Daoy (cell line): ENCODE measurements at places on chromosomes 7 and 10. TPM values are rescaled to one million over a fixed set of nuclear protein-coding genes. Genes with fewer than 3 reads are reported as not detected.

DPYSL4 gene
- 6.7 and 7.1 TPM in 2 replicates for total RNA-seq

AZGP1 gene
- 0.29 and 0.74 TPM in 2 replicates for total RNA-seq

NUTM2E gene
- total RNA-seq = under 0.01 TPM in 1 of 2 replicates, not detected in the other

PNLIPRP1 gene
- not detected in 2 replicates for total RNA-seq

DNA sequence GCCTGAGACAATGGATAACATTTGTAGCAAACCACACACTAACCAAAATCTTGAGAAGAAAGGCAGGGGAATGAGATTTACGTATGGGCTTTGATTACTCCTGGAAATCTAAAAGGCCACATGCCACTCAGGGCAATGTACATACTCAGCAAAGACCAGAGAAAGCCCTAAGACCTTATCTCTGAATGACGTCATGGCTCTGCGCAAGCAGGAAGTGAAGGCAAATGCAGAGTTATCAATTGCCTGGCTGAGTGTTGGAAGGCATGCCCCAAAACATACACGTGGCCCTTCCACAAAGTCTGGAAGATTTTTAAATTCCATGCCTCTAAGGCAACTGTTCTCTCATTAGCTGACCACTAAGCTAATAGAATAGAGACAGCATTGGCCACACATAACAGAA is 90.9 kb upstream of the NRBF2 start:
- DNase-seq = peak; percentile 7

TAS2R4 gene
- 0.18 and 0.69 TPM in 2 replicates for total RNA-seq

DNA sequence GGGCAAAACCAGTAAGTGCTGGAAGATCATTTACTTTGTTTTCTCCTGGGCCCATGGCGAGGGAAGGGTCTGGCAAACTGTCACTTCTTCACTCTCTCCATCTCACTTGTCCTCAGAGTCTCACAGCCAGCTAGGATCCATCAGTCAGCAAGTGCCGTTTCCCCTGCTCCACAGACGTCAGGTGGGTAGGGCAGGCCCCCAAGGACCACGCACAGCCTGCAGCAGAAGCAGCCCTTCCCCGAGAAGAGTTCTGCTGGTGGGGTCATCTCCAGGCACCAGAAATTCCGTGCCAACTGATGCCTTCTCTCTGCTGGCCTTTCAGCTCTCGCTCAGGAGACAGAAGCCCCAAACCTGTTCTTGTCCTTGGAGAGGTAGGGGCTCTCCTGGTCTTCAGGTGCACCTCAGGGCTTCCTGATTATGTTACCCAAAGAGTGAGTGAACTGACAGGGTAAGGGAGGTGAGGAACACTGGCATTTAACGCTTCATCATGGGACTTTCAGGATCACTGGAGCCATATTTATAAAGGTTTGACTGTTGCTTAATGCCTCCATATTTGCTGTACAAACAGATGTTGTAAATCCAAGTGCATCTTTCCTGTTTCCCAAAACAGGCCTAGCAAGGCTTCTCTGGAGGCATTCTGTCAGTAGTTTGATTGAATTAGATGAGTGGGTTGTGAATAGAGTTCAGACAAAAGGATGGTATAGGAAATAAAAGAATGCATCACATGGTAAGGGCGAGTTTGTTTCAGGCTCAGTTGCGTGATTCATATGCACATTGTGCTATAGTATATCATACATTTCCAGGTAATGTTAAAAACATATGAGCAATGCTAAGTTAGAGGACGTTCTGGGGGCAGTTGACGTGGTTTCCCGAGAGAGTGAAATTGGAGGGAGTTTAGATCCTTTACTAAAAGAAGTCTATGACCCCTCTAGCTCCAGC is 13.7 kb upstream of the TSPAN15 start:
- DNase-seq = no peak

DNA sequence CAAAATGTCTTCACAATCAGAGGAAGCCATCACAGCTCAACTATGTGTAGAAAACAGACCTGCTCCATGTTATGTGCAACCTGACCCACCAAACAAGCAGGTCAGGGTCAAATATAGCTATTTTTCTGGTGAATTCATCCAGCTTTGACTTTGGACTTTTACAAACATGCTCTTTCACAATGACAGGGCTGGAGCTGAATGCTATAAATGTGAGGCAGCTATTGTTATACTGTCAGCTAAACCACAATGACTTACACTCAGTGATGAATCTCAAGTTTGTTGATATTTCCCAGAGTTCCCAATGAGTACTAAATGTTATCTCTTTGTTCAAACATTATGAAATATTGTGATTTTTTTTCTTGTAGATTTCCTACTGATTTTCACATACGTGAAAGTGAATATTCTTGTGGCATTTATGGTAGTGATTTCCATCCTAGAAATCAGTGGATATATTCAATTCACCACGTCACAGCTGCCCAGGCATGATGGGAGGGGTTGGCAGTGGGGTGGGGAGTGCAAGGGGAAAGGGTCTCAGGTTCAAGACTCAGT is 2.5 kb upstream of the ITIH2 start:
- DNase-seq = peak; percentile 29

GRCh38 chr7:94763268-94763667 is 107.3 kb upstream of the SGCE start:
- DNase-seq = peak; percentile 6

PARP12 gene
- total RNA-seq = 22.8 and 34.8 TPM in 2 replicates

BAMBI gene
- total RNA-seq = 31.5 and 39.2 TPM in 2 replicates

DNA sequence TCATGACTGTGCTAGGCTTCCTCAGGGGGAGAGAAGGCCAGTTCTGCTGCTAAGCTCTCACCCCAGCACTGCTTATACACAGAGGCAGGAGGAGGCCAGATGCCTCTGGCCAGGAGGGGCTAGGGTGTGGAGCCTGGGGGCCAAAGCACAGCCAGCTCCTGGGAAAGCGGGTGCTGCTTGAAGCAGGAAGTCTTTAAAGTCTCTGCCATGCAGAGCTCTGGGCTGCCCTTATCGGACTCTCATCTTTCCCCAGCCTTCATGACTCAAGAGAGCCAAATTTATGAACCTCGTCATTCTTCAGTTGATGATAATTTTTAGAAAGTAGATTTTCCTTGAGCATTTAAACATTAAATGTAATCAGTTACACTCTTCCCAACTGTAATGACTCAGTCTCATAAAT is 11.2 kb upstream of the TSPAN14 start:
- peak; percentile 33 for DNase-seq

GRCh38 chr10:33843379-33843778 is 508.9 kb upstream of the NRP1 start:
- DNase-seq = no peak

DNA sequence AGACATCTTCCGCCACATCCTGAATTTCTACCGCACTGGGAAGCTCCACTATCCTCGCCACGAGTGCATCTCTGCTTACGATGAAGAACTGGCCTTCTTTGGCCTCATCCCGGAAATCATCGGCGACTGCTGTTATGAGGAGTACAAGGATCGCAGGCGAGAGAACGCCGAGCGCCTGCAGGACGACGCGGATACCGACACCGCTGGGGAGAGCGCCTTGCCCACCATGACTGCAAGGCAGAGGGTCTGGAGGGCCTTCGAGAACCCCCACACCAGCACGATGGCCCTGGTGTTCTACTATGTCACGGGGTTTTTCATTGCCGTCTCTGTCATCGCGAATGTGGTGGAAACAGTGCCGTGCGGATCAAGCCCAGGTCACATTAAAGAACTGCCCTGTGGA is 1.9 kb downstream of the KCND2 start:
- no peak for DNase-seq

ADRA2A gene
- not detected in 2 replicates for total RNA-seq

- peak; percentile 54 for DNase-seq
These were observed 159.3 kb downstream of the ETV1 start for GRCh38 chr7:13829914-13830900.

GRB10 gene
- 66.3 and 78.2 TPM in 2 replicates for total RNA-seq

DNA sequence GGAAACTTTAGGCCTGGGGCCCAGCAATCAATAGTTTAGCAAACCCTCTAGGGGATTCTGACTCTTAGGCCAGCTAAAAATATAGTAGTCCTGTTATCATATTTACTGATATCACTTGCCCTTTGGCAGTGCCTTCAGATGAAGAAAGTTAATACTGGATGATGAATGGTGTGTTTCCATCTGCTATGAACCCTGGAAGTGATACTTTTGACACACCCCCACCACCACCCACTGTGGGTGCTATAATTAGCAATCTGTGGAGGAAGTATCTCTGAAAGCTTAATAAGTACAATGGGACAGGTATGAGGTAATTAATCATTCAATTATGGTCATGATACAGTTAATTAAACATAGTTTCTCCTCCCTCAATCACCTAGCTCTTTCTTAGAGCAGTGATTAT is 90.4 kb upstream of the LRRTM3 start:
- DNase-seq = no peak

GNGT1 gene
- not detected in 2 replicates for total RNA-seq

- peak; percentile 98 for DNase-seq
These were observed at the start of gene UPF2 for GRCh38 chr10:12042797-12043651. Gene UPF2, minus strand, starts transcription at chr10:12042809. Its CDS starts 7,386 bp downstream, at chr10:12035423.

PNLIPRP3 gene
- total RNA-seq = 0.17 TPM in 1 of 2 replicates, not detected in the other

DNA sequence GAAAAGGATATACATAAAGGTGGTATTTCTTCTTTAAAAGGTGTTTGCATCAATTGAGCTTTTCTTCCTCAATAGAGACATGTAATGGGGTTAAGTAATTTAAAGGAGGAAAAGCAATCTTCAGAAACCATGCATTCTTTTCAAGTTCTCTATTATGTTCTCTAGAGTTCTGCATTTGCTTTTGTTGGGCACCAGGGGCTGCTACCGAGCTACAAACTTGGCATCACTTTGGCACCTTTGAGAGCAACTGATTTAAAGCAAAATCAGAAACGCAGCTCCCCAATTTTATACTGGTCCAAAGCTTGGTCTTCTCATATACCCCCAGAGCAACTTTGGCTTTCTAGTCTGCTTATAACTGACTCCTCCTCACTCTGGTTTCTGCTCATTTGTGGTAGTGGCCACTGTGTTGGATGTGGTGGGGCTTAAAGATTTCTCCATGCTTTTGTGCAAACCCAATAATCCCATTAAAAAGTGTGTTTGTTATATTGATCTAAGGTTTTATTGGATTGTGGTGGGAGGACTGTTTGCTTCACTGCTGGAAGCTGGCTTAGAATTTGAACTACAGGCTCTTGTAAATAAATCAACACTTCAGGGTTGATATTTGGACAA is 712.1 kb downstream of the PHTF2 start:
- no peak for DNase-seq

LIPK gene
- not detected in 2 replicates for total RNA-seq

DNA sequence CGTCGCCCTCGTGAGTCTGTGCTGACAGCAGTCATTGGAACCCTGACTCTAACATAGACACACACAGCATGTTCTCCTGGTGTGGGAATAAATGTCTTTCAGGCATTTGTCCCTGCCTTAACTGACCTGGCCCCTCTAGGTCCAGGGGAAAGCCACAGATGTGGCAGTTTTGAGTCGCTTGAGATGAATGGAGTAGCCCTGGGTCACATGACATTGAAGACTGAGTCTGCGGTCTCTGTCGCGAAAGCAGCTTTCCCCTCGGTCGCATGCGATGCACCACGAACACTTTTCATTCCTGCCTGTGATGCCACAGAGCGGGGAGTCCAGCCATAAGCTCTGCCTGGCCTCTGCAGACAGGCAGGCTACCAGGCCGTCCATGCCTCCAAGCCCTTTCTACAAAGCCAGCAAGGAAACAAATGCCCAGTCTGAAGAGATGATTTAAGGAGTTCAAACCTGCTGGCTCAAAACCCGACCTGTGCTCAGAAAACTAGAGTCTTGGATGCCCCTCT is 172.3 kb downstream of the WDR37 start:
- no peak for DNase-seq

ARMC3 gene
- total RNA-seq = not detected in 2 replicates

DNA sequence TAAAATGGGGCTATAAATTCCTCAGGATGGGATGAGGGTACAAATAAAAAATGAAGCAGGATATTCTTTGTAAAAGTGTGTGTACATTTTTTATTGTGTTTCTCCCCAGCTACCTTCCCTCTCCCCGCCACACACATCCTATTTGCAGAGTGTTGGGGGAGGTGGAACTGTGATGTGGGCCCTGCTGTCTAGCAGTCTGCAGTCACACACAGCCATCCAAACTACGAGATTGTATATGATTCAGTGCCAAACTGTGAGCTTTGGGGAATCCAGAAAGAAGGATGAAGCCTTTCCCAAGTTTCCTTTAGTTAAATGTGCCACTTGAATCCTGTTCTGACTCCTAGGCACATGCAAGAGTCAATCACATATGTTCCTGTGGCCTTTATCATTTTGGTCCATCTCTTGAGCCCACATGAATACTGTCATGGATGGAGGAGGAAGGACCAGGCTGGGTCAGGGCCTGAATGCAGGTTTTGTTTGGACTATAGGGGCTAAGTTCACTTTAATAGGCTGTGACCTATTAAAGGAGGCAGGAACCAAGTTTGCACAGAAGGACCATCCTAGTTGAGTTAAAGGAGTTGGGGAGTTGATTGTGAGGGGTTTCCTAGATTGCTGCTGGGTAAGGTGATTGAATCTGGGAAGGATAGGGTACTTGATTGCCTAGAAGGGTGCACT is 1.1 kb upstream of the SEMA4G start:
- no peak for DNase-seq

NUP205 gene
- 101 and 102 TPM in 2 replicates for total RNA-seq

- DNase-seq = no peak
These were observed 79.5 kb upstream of the PRSS58 start for GRCh38 chr7:142337054-142338001.

GRCh38 chr10:42962110-42962901 is 114.6 kb upstream of the RET start:
- DNase-seq = no peak

DNA sequence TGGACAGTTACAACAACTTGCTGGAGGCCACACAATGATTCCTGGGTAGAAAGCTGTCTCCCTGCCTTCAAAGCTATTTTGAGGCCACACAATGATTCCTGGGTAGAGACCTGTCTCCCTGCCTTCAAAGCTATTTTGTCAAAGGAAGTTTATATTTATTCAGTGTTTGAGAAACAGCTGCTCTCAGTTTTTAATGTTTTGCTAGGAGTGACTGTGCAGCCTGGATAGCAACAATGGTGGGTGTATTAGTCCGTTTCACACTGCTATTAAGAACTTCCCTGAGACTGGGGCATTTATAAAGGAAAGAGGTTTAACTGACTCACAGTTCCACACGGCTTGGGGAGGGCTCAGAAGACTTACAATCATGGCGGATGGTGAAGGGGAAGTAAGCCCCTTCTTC is 3.9 kb upstream of the SGPL1 start:
- no peak for DNase-seq

- no peak for DNase-seq
These were observed 136.1 kb downstream of the CREB5 start for GRCh38 chr7:28548416-28548815.

GRCh38 chr7:1664711-1665548 is 5.1 kb upstream of the ELFN1 start:
- DNase-seq = peak; percentile 77
